ENCODE measurements at places on chromosomes 1 and 21.

GRCh38 chr1:236952246-236953003 lies 51.8 kb downstream of the MT1HL1 start:
- no peak for DNase-seq

DNA sequence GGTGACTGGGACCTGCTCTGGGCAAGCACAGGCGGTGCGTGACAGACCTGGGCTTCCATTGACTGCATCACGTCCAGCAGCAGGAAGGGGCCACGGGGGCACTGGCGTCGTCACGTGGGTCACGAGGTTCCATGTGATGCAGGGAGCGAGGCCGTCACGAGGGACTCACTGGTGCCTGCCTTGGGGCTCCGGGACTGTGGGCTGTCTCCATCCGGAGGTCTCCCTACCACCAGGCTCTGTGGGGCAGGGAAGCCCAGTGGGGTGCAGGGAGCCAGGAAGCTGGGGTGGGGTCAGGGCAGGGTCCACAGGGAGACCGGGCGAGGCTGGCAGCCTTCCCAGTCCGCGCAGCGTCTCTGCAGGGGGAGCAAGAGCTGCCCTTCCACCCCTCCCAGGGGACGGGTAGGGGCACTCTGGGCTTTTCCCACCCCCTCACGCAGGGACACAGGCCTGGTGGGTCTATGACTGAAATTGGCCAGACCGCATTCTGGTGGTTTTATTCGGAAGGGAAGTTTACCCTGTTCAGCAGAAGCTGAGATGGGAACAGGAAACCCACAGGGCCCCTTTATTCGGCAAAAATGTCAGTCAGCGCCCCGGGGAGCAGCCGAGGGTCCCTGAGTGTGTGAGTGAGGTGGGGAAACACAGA lies 416 bp upstream of the TNFRSF14 start:
- peak; percentile 60 for DNase-seq

- no peak for DNase-seq
Measured at GRCh38 chr1:224407571-224408293, 26.9 kb downstream of the WDR26 start.

DNA sequence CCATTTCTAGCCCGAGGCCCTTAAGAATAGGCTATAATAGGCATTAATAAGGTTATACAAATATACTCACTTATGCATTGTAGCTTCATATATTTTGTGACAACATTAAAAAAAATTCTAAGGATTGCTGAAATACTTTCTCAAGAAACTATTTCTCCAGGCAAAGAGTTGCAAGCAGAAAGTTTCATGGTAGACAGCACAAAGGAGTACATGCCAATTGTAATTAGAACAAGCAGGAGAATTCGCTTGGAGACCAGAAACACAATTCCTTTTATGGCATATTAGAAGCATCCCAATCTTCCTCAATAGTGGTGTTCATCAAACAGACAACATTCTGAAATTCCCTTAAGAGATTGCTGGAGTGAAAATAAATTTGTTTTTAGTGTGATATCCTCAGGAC lies 122.8 kb downstream of the CRB1 start:
- no peak for DNase-seq

DNA sequence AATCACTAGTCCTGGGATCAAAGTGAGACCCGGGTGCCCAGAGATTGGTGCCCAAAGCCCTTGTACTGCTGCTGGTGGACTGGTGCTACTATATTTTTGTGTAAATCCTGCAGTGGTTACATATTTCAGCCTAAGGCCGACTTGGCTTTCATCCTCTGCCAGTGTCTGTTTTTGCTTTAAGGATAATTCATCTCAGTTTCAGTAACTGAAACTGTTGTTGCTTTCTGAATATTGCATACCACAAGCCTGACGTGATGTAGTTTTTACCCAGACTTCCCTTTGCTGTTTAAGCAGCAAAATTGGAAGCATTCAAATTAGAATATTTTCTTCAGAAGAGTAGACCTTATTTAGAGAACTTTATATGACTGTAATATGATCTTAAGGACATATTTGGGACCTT lies 341.8 kb downstream of the RYR2 start:
- DNase-seq = no peak

DNA sequence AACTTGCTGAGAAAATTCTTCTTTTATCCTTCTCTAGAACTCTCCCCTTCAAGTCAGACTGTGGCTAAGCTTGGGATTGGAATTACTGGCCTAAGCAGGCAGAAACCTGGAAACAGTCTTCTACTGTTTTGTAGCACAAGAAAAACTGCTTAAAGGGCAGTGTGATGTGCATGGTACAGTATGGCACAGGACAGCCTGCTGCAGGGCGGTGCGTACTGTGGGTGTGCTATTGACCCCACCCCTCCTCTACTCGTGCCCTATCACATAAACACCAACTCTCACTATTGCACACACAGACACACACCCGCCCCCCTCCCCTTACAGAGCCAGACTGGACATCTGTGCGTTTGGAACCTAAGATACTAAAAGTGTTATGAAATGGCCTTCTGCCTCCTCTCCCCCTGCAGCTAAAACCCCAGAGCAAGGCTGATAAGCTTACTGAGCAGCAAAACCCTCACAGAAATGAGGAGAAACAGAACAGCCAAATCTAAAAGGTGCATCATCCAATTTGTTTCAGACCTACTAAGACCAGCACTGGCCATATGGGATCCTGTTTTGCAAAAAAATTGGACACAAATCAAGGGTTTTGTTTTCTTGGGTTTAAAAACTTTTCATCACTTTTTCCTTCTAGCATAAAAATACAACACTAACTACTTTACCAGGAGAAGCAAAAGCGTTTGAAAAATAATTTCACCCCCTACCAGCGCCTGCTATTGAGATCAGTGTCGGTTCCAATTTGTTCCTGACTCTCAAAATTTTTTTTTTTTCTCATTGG lies 355.8 kb upstream of the LYPLAL1 start:
- DNase-seq = no peak

- no peak for DNase-seq
Measured at GRCh38 chr1:156491151-156491949, 9.2 kb downstream of the MEF2D start.

DNA sequence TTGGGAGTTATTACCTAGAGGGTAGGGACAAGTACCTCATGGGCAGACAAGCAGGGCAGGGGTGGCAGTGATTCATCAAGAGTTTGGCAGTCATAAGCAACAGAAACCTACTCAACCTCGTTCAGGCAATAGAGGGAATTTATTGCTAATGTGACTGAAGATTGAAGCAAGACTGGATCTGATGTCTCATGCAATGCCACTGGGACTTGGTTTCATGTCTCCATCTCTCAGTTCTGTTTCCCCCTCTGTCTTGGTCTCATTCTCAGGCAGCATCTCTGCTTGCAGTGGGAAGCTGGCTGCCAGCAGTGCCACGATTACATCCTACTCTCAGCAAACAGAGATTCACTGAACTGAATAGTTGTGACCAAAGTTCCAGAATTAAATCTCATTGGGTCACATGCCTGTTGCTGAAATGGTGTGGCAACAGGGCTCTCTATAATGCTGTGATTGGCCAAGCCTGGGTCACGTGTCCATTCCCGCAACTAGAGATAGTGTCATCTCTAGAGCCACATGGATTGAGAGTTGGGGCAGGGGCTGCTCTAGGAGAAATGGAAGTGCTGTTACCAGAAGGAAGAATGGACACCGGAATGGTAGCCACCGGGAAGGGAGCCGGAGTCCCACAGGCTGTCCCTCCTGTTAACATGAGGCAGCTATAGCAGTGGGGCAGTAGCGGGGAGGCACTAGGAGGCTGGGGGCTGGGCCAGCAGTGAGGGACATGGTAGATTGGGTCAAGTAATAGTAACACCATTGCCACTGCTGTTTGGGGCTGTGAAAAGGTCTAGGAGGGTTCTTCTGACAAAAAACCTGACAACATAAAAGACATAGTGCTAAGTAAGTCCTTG lies 3.9 kb upstream of the CDC42 start:
- DNase-seq = no peak

GRCh38 chr21:34215911-34216717 lies 142.7 kb downstream of the MRPS6 start:
- DNase-seq = no peak

DNA sequence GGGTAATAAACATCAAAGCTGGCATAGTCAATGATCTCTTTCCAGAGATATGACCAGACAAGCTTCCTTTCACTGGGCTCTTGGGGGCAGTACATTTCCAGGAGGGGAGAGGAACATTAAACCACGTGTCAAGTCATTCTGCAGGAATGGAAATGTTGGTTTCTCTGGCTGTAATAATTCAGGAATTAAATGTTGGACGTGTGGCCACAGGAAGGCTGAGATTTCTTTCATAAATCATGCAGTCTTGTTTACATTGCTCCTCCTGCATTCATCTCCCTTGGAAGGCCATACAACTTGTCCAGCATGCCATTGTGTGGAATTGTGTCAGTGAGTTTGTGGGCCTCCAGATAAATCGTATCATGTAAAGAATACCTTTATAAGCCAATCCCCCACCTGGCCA lies 259.2 kb downstream of the ADGRL2 start:
- DNase-seq = no peak

- no peak for DNase-seq
Measured at GRCh38 chr21:38661197-38661871, 144.4 kb upstream of the ETS2 start.

- no peak for DNase-seq
Measured at GRCh38 chr1:19110257-19110927, 99.7 kb downstream of the UBR4 start.

DNA sequence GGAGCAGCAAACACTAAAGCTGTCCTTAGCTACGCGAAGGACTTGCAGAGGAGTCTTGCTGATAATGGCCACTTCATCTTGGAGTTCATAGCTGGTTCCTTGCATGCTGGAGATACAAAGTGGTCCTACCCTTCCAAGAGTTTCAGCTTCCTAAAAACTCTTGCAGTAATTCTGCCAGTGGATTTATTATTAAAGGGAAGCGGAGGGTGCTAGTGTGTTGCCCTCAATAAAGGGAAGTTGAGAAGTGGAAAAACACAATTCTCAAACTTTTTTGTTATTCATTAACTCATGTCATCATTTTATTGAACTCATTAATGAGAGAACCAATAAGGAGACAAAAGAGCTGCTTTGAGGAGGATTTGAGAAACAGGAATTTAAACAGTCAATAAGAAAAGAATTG lies 6.5 kb upstream of the HAPLN2 start:
- no peak for DNase-seq

DNA sequence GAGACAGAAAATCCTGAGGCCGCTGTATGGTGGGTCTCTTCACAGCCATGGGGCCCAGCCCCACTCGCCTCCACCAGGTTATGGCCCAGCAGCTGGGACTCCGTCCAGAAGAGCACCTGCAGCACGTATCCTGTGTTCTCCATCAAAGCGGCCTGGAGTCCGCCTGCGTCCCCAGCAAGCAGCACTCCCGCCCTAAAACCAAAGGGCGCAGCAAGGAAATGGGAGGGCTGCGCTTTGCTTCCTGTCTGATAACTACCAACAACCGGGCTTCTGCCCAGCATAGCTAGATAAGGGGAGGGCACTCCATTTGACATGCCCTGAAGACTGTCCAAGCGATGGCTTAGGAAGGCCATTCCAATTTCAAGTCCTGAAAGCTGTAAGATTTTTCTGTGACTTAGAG lies 119.9 kb downstream of the KCNJ15 start:
- no peak for DNase-seq

DNA sequence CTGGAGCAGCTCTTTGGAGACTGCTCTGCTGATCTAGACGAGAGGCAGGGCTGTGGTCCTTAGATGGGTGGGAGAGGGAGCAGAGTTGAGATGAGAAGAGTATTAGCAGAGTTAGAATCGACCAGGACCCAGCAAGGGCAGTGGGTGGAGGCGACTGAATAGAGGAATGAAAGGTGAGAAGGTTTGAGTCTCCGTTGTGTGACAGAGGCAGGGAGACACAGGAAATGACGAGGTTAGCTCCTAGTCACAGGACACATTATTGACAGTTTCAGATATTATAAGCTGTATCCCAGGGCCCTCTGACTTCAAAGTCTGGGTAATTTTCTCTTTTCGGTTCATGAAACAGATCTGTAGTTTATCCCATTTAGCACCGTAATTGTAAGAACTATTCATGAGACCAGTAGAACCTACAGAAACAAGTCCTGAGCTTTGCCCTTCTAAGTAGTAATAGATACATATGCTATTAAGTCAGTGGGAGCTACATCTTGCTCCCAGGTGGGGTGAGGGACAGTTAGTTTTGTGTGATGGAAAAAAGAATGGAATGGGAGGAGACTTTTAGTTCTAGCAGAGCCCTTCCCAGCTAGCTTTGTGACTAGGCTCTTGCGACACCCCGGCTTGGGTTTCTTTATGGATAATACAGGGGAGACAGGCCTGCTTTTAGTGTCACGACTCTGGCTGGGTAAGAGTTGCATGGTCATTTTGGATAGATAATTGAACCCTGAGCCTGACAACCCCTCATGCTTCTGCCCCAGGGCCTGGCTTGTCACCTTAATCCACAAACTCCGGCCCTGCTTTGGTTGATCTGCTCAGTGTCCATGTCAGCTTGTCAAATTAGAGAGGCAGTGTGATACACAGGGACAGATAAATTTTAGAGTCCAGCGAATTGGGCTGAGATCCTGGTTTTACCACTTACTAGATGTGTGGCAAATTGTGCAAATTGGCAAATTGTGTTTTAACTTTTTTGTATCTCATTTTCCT lies 70.2 kb downstream of the UCK2 start:
- DNase-seq = no peak

- DNase-seq = no peak
Measured at GRCh38 chr1:239772446-239772845, 319.2 kb upstream of the FMN2 start.
